ENCODE measurements at places on chromosomes 3 and 15.

- DNase-seq, result no peak
Measured at GRCh38 chr3:30475038-30475808, 131.2 kb upstream of the TGFBR2 start.

- DNase-seq, result no peak
Measured at GRCh38 chr15:53644660-53645059, 114.8 kb downstream of the WDR72 start.

- no peak for DNase-seq
Measured at GRCh38 chr15:82231233-82231632, 31.3 kb downstream of the EFL1 start.

GRCh38 chr3:12191559-12191958 lies 32.8 kb upstream of the TIMP4 start:
- no peak for DNase-seq

DNA sequence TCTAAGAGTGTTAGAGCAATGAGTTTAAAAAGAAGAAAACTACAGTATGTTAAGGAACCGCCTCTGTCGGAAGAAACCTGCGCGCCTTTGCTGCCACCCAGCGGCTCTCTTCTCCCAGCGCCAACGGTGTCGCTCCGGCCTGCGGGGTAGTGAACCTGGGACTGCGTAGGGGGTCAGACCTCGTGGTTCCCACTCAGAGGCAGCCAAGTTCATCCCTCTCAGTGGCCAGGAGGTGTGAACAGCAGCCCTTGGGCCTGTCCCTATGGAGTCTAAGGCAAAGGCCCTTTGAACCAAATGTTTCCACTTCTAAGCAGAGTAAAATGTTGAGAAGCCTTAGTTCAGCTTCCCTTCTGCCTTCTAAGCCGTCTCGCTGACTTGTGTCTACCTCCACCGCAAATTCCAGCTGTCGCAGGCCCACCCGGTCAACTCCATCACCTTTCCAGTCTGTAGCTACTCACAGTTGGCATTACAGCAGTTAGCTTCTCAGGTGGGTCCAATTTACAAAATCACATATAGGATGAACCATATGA lies 980 bp upstream of the RAB27A start:
- DNase-seq, result peak; percentile 89

GRCh38 chr3:14700891-14701290 lies 25.9 kb downstream of the C3orf20 start:
- no peak for DNase-seq

DNA sequence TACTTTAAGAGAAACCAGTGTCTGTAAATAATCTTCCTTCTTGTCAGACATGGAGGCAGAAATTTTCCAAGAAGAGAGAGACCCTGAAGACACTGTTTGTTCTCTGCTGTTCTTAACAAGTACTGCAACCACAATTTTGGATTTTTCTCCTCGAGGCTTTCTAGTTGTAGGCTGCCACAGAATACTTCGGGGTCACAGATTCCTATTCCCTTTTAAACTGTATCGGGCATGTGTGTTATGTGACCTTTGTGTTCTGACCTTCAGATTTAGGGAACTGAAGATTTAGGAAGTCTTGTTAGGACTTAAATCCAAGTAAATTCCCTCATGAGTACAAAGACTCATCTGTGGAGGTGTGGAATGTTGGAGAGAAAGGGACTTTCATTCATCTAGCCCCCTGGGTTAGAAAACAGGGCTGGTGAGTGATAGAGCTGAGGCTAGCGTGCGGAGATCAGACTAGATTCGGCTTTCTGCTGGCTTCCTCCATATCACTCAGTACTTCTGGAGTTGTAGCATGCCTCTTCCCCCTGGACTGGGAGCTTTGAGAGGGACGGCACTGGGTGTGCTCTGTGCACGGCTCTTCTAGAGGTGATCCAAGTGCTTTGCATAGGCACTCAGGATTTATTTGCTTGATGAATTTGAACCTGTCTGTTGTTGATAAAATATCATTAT lies 237.0 kb downstream of the LPP start:
- no peak for DNase-seq

GRCh38 chr15:47991357-47991756 lies 129.4 kb upstream of the SLC24A5 start:
- no peak for DNase-seq

- DNase-seq, result no peak
Measured at GRCh38 chr15:95277266-95277665, 1045.9 kb downstream of the MCTP2 start.

- DNase-seq, result peak; percentile 73
Measured at GRCh38 chr3:51391566-51392354, 675 bp downstream of the RBM15B start.

DNA sequence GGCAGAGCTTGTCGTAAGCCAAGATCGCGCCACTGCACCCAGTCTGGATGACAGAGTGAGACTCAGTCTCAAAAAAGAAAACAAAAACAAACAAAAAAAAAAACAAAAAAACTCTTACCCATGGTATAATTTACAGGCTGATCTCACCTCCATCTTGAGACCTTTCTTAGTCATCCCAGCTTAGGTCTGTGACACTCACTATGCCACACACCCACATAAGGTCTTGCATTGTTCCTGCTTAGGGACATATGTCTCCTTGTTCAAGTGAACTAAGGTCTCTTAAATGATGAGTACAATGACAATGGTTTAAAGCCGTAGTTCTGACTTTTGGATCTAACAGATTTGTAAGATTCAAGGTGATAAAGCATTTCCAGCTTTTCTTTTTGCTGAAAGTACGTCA lies 360.2 kb upstream of the ARHGEF26 start:
- DNase-seq, result no peak

- no peak for DNase-seq
Measured at GRCh38 chr15:90883526-90883975, 753 bp upstream of the FES start.

DNA sequence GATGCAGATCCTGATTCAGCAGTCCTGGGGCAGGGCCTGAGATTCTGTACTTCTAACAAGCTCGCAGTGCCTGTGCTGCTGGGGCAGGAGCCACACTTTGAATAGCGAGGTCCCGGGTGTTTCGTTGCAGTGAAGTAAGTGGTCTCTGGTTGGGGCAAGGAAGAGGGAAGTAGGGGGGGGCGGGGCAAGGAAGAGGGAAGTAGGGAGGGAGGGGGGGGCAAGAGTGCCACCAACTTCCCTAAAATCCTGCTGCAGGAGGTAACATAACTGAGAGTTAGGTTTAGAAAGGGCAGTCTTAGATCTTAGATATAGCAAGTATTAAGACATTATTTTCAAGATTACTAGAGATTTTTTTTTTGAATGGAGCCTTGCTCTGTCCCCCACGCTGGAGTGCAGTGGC lies 35.5 kb downstream of the CRTAP start:
- no peak for DNase-seq

GRCh38 chr3:37824090-37824953 lies 37.4 kb upstream of the CTDSPL start:
- no peak for DNase-seq

- DNase-seq, result no peak
Measured at GRCh38 chr3:107657971-107658370, 135.2 kb downstream of the BBX start.

GRCh38 chr15:54839379-54839778 lies 357.4 kb downstream of the RSL24D1 start:
- no peak for DNase-seq

- DNase-seq, result peak; percentile 38
Measured at GRCh38 chr3:150372722-150373121, 35.4 kb upstream of the TSC22D2 start.

DNA sequence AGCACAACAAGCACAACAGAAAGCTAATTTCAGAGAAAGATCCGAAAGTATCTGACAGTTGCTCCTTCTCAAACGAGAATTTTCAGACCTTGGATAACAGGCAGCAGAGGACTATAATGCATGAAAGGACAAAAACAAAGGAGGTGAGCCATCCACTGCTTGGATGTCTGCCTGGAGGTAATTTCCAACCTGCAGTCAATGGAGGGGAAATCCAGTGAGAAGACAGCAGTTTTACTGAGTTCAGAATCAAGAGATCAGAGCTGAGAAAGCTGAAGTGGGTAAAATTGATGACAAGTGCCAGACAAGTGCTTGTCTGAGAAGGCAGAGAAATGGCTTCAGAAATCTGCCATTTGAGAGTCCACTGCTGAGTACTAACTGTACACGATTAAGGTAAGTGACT lies 22.1 kb downstream of the UBE3A start:
- no peak for DNase-seq

GRCh38 chr3:130504701-130505100 lies 12.3 kb upstream of the COL6A6 start:
- DNase-seq, result no peak

DNA sequence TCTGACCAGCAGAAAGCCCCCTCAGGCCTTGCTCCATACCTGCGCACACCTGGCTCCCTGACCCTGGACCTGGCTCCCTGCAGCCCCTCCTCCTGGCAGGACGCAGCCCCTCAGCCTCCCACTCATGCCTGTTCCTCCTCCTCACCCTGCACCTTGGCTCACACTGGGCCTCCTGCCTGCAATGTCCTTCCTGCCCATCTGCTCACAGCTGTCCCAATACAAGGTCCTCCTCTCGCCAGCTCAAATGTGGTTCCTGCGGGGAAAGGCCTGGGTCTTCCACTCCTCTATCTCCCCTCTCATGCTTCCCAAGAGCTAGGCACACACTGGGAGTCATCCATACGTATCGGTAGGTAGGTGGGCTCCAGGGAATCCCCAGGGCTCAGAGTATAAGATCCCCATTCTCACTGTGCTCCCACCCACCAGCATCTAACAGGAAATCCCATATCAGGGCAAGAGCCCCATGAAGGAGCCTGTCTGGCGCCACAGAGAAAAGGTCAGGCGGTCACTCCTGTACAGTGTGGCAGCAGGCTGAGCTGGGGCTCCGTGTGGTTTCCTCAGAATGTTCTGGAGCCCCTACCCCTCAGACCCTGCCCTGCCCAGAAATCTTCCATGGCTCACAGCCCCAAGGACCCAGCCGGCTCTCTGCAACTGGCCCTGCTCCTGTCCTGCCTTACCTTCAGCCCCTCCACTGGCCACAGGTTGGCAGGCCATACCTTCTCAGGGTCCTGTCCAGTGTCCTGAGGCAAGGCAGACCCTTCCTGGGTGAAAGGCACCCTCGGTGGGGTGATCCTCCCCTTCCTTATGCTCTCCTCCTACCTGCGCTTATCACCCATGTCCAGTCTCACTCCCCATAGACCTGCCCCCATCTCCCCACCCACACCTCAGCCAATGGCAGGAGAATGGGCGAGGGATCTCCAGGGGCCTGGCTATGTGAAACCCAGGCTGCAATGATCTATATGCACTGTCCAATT lies 10.9 kb downstream of the PLCD1 start:
- no peak for DNase-seq

DNA sequence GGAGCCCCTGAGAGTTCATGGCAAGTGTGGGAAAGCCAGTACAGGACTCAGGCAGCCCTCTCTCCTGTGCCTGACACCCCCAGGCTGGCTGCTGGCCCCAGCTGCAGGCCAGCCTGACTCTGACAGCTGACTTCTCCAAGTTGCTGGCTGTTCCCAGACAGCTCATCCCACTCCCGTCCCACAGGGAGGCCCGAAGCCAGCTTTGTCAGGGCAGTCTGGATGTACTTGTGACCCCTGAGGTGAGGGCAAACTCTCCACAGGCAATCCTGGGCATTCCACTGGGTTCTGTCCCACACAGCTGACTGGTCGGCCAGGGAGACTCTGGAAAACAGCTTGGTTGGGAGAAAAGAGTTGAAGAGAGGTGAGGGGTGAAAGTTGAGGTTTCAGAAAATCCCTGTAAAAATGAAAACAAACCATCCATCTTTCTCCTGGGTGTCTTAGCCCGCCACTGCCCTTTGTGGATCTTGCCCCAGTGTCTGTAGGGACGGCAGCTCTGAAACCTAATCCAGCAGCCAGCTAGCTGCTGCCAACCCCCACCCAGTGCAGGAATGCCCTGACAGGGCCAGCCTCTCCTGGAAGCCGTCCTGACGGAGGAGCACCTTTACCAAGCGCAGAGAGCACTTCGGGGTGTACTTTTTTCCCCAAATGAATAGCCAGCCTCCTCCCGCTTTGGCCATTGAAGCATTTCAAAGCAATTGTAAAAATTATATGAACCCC lies 87.9 kb downstream of the DNAJB8 start:
- no peak for DNase-seq

DNA sequence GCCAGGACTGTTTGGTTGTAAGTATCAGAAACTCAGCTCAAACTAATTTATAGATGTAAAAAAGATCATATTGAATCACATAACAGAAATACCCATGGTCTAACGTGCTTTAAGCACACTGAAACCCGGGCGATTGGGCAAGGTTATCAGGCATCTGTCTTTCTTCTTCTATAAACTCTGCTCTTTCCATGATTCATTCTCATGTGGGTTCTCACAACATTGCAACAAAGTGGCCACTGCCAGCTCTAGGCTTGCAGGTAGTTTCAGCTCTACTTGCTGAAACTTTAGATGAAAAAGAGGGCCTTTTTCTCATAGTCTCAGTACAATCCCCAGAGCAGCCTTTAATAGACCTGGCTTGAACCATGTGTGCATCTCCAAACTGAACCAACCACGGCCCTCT lies 456.1 kb downstream of the MFSD1 start:
- no peak for DNase-seq

DNA sequence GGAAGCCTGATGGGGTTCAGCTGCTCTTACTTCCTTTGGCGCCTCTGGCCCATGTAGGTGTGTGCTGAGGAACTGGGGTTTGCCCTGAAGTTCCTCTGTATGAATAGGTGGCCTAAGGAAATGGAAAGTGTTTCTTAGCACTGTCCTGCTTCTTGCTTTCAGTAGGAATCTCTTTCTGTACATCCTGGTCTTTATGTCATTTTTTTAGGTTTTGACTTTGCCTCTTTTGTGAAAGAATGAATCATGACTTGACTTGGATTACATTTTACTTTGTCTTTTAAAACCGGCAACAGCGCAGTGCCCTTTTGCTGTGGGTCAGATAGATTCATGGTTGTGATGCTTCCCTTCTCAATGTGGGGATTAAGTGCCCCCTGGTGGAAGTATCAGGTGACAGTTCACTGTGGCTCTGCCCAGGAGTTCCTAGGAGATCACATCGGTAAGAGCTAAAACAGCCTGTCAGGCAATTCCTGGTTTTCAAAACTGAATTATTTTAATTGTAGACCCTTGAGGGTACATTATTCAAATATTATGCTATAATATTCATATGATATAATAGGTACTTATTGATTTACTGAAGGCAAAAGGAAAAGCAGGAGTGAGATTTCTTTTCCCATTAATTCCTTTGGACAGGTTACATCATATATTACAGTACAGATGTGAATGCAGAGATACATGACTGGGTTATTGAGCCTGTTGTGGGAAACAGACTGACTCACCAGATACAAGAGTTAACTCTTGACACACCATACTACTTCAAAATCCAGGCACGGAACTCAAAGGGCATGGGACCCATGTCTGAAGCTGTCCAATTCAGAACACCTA lies 95.4 kb downstream of the HCN4 start:
- DNase-seq, result peak; percentile 72

GRCh38 chr15:35256551-35256950 lies 171.5 kb upstream of the NANOGP8 start:
- DNase-seq, result no peak

GRCh38 chr3:133754455-133754854 lies 8.3 kb downstream of the TF start:
- no peak for DNase-seq
